Peyer's patch (tissue), 4 donors: ENCODE measurements at places on chromosomes 5 and 9. TPM values are rescaled to one million over a fixed set of nuclear protein-coding genes. Genes with fewer than 3 reads are reported as not detected.

DNA sequence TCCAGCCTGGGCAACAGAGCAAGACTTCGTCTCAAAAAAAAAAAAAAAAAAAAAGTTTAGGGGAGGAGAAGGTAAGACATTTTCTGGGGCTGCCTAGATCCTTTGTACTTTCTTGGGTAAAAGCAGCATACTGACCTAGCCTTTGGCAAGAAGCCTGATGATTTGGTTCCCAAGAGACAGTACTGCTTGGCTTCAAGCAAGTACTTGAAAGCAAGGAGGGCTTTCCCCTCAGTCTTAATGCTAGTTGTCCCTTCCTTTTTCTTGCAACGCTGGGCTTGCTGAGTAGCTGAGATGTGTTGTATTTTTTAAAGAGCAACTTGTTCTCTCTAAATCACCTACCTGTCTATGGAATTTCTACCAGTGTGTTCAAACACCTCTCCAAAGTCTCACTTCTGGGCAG, 76.2 kb downstream of the INSYN2B start:
- no peak overlapping the region for H3K27ac ChIP-seq
- DNase-seq, result no peak
- no peak overlapping the region for H3K4me3 ChIP-seq
- no peaks in the 10 kb centered on the region for H3K36me3 ChIP-seq

DNA sequence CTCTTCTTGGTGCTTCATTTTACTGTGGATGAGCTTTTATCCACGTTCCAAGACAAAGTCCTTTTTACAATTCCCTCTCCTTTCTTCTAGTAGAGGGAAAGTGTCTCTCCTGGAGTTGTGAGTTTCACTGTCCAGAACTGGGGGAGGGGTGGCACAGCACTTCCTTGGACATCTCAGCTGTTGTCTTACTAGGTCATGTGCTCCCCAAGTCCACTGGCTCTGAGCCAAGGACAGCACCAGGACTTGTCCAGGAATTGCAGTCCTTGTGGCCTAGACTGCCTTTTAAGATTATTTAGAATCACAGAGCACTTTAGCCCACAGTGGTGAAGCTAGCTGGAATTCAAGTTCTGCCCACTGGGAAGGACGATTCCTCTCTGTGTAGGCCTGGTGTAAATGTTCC, 700.2 kb upstream of the PTPRD start:
- H3K27ac ChIP-seq, result no peak overlapping the region
- H3K4me1 ChIP-seq, result no peaks in the 10 kb centered on the region
- H3K4me3 ChIP-seq, result no peak overlapping the region
- H3K27me3 ChIP-seq, result no peaks in the 10 kb centered on the region
- no peak for DNase-seq

DNA sequence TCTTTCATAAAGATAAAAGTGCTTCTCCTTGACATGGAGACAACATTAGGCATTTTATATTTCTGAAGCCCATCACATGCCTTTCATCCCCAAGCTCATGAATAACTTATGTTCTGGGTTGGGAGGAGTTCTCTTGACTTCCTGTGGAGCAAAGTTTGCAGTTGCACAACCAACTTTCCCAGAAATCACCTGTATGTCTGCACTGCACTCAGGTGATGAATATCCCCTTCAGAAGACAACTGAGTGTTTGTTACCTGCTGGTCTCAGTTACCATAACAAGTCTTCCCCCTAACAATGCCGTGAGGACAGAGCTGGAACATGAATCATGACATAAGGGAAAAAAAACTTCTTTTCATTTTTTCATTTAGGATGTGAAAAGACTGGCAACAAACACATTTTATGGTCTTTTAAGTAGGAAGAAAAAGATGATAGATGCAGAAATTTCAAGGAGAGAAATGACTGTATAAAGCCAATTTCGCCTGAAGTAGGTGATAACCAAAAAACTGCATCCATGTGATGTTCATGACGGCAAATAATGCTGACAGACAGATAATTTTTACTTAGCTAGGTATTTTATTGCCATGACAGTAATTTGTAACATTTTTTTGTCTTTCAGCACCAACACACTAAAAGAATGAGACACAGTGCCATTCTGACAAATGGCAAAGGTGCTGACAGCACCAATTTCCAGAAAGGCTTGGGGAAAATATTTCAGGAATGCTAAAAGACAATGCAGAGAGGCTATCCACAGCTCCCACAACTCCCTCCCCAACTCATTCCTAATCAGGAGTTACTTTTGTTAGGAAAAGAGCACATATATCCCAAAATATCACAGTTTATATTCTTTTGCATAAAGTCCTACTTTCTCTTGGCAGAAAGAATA, 656.3 kb downstream of the PRELID2 start:
- H3K36me3 ChIP-seq, result no peaks in the 10 kb centered on the region
- H3K27ac ChIP-seq, result no peak overlapping the region
- no peaks in the 10 kb centered on the region for H3K4me1 ChIP-seq
- H3K4me3 ChIP-seq, result no peak overlapping the region
- no peaks in the 10 kb centered on the region for H3K27me3 ChIP-seq

DNA sequence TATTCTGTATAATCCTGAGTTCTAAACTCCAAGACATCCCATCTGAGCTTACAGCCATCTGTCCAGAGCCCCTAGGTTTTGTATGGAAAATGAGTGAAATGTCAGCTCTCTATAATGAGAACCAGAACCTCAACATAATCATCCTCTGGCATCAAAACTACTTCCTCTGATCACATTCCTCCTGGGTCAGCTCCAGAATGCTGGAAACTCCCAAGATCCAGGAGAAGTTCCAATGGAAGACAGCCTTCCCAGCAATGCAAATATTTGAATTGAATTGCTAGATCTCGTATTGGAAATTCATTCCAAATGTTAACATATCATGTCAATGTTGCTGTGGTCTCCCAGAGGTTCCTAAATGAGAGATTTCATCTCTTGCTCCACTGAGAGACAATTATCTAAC, 23.8 kb downstream of the C9 start:
- H3K27me3 ChIP-seq, result no peaks in the 10 kb centered on the region
- H3K27ac ChIP-seq, result no peak overlapping the region
- H3K4me1 ChIP-seq, result no peaks in the 10 kb centered on the region
- no peak for DNase-seq

Gene BHMT2
- not detected for total RNA-seq
